ENCODE measurements at places on chromosomes 2 and 18.
A peak's percentile ranks its signal among the peaks of the same experiment; 100 is the strongest.

- no peak for DNase-seq
These were observed 364.5 kb upstream of the LINC00305 start for GRCh38 chr18:64513401-64513800.

DNA sequence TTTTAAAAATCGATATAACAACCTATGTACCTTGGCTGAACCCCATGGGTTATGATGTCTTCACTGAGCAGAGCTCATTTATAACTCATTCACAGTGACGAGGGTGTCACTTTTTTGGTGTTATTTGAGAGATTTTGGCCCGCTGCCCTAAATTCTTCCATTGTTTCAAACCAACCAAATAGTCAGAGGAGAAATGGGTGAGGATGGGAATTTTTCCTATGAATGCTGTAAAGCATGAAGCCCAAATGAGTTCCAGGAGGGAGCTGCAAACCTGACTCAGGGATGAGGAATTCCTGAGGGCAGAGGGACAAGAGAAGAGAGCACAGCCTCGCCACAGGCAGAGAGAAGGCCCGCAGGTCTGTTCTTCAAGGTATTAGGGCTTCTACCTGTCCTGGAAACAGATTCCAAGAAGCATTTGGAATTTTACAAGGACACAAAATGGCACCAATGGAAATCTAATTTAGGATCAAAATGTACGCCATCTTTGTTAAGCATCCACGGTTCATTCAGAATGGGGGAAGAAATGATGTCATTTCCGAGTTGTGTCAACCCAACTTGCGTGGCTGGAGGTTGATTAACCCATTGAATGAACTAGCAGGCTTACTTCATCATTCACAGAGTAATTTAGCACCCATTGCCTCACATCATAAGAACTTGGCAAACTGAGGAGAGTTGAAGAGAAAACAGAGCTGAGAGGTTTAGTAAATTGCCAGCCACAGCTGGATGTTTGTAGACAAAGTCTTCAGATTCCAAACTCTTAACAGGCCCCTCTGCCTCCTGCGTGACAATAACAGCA lies 133.5 kb downstream of the LAMA3 start:
- DNase-seq, result no peak

DNA sequence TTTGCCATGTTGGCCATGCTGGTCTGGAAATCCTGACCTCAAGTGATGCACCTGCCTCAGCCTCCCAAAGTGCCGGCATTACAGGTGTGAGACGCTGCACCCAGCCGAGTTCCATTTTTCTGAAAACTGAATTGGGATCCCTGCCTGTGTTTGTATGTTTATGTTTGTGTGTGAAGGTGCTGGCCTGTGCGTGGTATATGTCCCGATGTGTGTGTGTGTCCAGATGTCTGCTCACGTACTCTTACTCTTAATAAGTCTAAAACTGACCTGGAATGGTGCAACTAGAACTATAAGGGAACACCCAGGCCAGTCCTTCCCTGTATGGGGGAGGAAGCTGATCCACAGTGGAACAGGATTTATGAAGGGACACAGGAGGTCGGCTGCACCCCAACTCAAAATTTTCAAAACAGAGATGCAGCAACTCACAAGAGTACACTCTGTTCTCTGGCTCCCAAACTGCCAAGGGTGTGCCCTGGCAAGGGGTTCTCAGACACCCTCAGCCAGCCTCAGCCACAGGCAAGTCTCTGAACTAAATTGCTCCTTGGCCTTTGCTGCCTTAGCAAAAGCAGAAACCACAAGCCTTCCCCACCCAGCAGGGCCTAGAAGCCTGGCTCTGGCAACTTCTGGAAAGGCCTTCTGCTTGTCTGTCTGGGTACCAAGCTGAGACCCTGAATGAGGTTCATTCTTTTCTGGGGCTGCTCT lies 36.5 kb downstream of the RHOB start:
- no peak for DNase-seq

DNA sequence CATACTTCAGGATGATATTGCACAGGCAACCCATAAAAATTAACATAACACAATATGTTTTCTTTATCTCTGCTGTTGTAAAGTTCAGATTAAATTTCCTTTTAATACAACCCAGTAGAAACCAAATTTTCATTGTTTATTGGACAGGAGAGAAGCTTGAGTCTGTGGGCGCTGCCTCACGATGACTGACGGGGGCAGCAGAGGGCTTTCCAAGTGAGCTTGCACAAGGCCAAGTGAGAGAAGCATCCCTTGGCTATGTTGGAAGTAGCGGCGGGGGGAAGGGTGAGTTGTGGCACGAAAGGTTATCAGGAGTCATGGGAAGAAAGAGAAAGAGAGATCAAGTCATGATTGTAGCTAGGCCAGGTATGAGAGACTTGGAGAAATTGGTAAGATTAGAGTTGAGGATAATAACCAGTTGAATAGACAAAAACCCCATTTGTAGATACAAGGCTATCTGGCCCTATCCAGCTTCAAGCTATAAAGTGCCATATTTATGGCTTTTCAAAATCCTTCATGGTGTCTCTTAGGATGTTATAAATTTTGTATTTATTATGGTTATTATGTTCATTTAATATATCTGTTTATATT lies 413.7 kb upstream of the FAM98A start:
- DNase-seq, result no peak

- no peak for DNase-seq
These were observed 15.8 kb upstream of the COL6A3 start for GRCh38 chr2:237429753-237430152.

- DNase-seq, result peak; percentile 28
These were observed 11.6 kb downstream of the CD28 start for GRCh38 chr2:203718087-203718486.

GRCh38 chr2:47219970-47220369 lies 64.9 kb upstream of the STPG4 start:
- no peak for DNase-seq

DNA sequence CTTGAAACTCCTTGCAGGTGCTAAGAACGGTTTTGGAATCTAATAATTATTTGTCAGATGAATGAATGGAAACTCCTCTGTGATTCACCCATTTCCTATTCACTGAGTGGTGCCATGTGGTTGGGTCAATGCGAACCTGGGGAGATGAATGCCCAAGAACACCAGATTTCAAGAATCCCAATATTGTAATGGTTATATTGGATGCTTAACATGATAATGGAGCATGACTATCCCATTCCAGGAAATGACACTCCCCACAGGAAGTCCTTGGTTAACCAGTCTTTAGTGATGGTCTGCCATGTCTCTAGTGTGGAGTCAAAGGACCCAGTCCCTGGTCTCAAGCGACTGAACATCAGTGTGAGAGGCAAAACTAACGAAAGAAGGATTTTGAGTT lies 67.9 kb upstream of the ST3GAL5 start:
- DNase-seq, result no peak

DNA sequence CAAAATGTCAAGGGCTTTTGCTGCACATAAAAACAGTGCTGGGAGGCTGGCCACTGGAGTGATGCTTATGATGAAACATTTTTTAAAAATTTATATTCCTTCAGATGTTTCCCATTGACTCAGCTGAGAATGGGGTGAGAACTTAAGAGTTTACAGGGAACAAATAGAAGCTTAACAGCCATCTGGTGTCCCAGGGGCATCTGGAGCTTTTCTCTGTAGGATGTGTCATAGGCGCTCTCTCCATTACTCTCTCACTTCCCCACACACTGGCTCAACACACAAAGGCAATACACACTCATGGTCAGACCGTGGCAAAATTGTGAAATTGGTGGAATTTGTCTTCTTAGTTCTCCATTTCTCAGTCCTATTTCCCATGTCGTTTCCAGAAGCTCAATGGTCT lies 783.1 kb upstream of the LRRTM1 start:
- DNase-seq, result no peak

DNA sequence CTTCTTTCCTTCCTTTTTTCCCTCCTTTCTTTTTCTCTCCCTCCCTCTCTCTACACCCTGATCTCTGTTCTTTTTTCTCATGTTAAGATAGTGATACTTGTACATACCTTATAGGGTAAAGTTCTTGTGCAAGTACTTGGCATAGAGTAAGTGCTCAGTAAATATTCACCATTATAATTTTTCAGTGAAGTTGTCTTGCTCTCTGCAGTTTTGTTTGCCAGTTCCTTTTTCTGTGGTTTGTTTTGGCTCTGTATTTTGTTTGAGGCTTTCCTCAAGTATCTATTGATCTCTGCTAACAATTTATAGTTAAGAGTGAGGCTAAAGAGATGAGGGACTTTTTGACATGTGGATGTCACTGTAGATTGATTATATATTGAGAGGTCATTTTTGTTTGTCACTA lies 48.0 kb downstream of the MTX2 start:
- DNase-seq, result no peak

DNA sequence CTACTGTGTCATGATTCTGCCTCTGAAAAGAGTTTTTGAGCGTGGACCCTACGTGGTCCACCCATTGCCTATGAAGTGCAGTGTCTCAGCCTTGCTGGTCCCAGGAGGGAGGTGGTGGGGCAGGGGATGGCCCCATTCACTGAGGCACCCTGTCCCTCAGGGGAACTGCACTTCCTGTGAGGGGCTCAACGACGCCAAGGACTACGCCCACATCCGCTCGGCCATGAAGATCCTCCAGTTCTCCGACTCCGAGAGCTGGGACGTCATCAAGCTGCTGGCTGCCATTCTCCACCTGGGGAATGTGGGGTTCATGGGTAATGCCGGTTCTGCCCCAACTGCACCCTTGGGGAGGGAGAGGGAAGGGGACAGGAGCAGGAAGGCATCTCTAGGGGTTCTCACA lies 42.5 kb downstream of the MYO7B start:
- DNase-seq, result no peak

- no peak for DNase-seq
These were observed 67.0 kb downstream of the NCAPH start for GRCh38 chr2:96402591-96402990.

DNA sequence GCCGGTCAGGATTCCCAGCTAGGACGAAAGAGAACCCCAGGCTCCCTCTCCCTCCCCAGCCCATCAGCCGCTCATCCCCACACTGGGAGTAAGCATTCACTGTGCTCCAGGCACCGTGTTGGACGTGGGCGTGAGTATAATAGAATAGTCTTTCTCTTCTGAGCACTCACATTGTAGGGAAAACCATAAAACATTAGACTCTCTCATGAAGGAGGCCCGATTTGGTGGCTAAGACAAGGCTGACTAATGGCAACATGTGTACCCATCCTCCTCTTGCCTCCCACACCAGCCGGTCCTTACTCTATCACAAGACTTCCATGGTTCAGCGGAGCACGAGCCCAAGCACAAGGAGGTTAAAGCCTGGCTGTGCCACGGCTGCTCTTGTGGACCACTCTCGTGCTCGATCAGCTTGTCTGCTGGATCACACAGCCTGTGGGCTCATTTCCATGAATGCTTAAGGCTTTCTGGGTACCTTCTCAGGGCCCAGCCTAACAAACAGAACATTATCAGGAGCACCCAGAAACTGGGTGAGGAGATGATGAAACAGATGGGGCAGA lies 540.9 kb upstream of the RAB6C start:
- no peak for DNase-seq

GRCh38 chr2:207283356-207283755 lies 117.6 kb upstream of the KLF7 start:
- DNase-seq, result no peak

DNA sequence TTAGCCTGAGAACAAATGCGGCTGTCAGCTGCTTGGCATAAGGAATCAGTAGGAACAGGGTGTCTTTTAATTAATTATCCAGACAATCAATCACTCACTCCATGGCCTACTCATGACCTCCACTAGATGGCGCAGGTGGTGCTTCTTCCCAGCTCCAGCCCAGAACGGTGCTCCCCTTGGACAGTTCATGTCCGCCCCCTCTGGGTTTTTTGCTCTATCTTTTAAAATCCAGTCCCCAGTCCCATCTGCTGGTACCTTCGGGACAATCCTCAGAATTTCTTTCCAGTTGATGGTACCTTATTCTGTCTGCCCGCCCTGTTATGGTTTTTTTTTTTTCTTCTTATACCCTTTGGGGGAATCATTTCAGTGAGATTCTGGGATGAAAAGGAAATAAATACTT lies 99.8 kb downstream of the CACNB4 start:
- DNase-seq, result no peak

GRCh38 chr2:88933091-88933490 lies 241.6 kb downstream of the RPIA start:
- no peak for DNase-seq
